ENCODE measurements at places on chromosomes 2 and 18. TPM values are rescaled to one million over a fixed set of nuclear protein-coding genes. Genes with fewer than 3 reads are reported as not detected.

Gene GRHL1
- 4.7 TPM for total RNA-seq

Gene RGPD3
- 0.07 TPM for total RNA-seq

Gene GDF7
- not detected for total RNA-seq

Gene VWC2L
- not detected for total RNA-seq

Gene OXER1
- 0.88 TPM for total RNA-seq

Gene ANO7
- total RNA-seq, result 1.8 TPM

Gene NMUR1
- 0.52 TPM for total RNA-seq

Gene RGPD4
- total RNA-seq, result 0.06 TPM

Gene EIF2B4
- 25.5 TPM for total RNA-seq

Gene ACTG2
- 0.19 TPM for total RNA-seq

Gene ATP6V1C2
- total RNA-seq, result 0.11 TPM

Gene UGT1A4
- total RNA-seq, result not detected

Gene GALR1
- total RNA-seq, result not detected

Gene LOXHD1
- not detected for total RNA-seq

Gene OTOF
- total RNA-seq, result 0.36 TPM

Gene SEMA4C
- 103 TPM for total RNA-seq

Gene EHD3
- total RNA-seq, result 3.9 TPM

Gene CDK15
- not detected for total RNA-seq

Gene LRRTM1
- total RNA-seq, result not detected

Gene ACVR1C
- total RNA-seq, result 3.0 TPM

Gene ABCB11
- 0.09 TPM for total RNA-seq

Gene DQX1
- total RNA-seq, result 0.71 TPM

Gene DNAJC5G
- not detected for total RNA-seq

Gene NAT8
- not detected for total RNA-seq

Gene STAT4
- total RNA-seq, result 0.32 TPM

Gene CCDC68
- total RNA-seq, result not detected

Gene MBOAT2
- 84.0 TPM for total RNA-seq

Gene CD207
- total RNA-seq, result not detected

Gene TTN
- 0.53 TPM for total RNA-seq

Gene SERPINB10
- total RNA-seq, result not detected

Gene RAD51AP2
- total RNA-seq, result 1.2 TPM

Gene SMAD4
- total RNA-seq, result 168 TPM

Gene CCDC93
- total RNA-seq, result 17.2 TPM

Gene PMAIP1
- 3.1 TPM for total RNA-seq

Gene CLEC4F
- total RNA-seq, result not detected

Gene SERPINB3
- total RNA-seq, result not detected

Gene ITPRIPL1
- total RNA-seq, result 4.9 TPM

Gene MRO
- not detected for total RNA-seq

Gene POLR1B
- 20.1 TPM for total RNA-seq

Gene ZNF385B
- total RNA-seq, result 22.9 TPM

Gene ARID5A
- total RNA-seq, result 2.4 TPM

Gene POTEI
- total RNA-seq, result 1.8 TPM

Gene ZAP70
- not detected for total RNA-seq
